ENCODE measurements at places on chromosomes 7 and 10.

DNA sequence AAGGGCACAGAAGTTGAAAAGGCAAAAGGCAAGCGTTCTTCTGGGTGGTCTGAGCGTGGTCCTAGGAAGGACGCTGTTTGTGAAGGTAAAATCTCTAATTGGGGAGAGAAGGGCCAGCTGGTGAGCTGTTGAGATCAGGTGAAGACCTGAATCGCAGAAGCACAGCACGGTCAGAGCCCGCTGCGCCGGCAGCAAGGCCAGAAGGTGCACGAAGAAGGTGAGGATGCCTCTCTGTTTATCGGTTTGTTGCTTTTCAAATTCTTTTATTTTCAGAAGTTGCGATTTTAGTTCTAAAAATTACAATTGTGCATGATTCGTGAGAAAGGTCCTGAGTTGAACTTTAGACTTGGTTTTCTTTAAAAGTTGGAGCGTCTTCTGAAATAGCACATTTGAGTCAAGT is 247.8 kb upstream of the FOXK1 start:
- DNase-seq, result no peak

GRCh38 chr7:128215281-128215680 is 25.8 kb upstream of the LEP start:
- DNase-seq, result no peak

GRCh38 chr7:32223071-32223650 is 153.0 kb upstream of the PDE1C start:
- DNase-seq, result no peak

- no peak for DNase-seq
These were observed 23.3 kb downstream of the SLC13A4 start for GRCh38 chr7:135704698-135705097.

DNA sequence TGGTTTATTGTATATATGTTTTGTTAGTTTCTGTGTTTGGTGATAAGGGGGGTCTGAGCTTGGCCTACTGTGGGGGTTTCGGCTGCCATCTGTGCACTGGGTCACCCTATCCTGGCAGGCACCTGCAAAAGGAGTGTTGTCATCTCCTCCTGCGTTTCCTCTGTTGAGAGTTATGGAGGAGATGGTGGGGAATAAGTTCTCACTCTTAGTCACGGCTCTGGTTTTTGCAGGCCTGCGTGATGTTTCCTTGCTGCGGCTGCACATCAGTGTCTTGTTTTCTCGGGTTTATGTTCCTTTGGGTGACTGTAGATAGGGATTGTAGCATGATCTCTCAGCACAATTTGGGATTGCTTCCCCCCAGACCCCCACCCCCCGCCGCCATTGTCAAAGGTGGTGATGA is 36.8 kb downstream of the CCM2 start:
- no peak for DNase-seq

- no peak for DNase-seq
These were observed 23.0 kb downstream of the GSDME start for GRCh38 chr7:24734306-24734705.

DNA sequence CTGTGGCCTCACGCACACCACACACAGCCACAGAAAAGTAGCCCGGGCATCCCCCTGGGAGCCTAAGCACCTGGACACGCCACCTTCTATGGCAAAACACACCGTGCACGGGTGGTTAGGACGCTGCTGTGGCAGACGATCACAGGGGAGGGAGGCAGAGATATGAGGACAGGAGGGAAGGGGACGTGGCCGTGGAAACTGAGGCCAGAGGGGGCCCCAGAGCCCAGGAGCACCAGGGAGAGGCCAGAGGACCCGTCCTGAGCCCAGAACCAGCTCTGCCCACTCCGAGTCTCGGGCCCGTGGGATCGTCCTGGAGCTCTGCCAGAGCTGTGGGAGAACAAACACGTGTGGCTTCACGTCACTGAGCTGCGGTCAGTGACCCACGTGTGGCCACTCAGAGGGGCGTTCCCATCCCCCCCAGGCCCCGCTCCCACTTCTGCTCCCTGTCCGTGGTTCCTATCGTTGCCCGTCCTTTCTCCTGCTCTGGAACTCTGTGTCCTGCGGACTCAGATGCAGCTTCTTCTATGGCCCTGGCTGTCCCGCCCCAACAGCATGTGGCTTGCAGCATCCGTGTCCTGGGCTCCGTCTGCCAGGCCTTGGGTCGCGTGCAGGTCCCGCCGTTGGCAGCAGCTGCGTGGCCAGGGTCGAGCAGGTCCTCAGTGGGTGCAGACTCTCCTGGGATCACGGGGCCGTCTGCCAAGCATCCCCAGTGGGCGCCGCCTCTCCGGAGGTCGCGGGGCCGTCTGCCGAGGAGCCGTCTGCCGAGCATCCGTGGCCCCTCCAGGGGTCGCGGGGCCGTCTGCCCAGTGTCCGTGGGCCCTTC is 31.0 kb downstream of the GET4 start:
- no peak for DNase-seq

DNA sequence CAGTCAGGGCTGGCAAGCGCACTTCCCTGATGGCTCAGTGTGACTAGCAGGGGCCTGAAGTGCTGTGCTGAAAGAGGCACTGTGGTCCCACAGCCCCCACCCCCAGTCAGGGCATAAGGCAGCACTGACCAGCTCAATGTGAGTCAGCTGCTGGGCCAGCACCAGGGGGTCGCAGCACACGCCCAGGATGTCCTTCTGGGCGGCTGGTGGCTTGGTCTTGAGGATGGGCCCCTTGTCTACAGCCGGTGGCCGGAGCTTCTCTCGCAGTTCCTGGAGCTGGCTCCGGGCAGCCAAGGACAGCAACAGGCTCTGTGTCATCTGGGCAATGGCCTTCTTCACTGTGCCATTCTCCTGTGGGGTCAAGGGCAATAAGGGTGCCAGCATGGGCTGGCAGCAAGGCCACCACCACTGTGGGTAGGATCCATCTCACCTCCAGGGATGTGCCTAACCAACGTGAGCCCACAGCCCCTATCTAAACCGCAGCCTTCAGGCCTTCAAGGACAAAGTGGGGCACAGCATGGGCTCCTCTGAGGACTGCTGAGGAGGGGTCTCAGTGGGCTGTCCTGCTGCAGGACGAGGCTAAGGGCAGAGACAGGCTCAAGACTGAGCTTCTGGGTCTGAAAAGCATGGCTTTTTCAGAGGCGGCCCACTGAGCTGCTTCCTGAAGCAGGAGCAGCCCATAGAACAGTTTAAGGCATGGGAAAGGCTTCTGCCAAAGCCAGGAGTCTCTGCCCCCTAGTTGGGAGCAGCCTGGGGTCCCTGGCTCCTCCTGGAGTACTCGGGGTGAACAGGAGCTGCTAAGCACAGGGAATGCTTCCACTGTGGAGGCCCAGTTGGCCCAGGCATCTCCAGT is 62.5 kb downstream of the CSGALNACT2 start:
- DNase-seq, result no peak

Measured in NCI-H1105 (cell line).